Suppressor macrophage treated with lipopolysaccharide for 4 hours (primary cell): ENCODE measurements at places on chromosomes 5 and 9.

- peak; percentile 45 for DNase-seq
Measured at GRCh38 chr5:150092159-150092787, 5.9 kb upstream of the CSF1R start.

DNA sequence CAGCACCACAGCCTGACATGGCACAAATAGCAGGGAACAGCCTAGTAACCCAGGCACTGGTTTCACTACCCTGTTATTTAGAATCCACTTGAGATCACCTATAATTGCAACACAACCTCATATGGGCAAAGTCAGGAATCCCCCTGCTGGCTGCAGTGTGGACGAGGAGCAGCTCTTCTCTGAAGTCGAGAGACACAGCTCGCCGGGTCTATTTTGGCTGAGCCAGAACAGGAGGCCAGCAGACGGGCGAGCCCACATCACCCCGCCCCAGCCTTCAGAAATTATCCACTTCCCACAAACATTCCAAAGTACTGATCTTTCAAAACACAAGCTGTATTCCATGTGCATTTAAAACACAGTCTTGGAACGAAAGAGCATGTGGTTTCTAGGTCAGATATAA is 179.0 kb downstream of the ROR2 start:
- peak; percentile 46 for DNase-seq

- DNase-seq: no peak
Measured at GRCh38 chr9:83477120-83477519, 61.1 kb downstream of the FRMD3 start.

GRCh38 chr5:79595086-79595485 is 17.2 kb upstream of the TENT2 start:
- DNase-seq: no peak

DNA sequence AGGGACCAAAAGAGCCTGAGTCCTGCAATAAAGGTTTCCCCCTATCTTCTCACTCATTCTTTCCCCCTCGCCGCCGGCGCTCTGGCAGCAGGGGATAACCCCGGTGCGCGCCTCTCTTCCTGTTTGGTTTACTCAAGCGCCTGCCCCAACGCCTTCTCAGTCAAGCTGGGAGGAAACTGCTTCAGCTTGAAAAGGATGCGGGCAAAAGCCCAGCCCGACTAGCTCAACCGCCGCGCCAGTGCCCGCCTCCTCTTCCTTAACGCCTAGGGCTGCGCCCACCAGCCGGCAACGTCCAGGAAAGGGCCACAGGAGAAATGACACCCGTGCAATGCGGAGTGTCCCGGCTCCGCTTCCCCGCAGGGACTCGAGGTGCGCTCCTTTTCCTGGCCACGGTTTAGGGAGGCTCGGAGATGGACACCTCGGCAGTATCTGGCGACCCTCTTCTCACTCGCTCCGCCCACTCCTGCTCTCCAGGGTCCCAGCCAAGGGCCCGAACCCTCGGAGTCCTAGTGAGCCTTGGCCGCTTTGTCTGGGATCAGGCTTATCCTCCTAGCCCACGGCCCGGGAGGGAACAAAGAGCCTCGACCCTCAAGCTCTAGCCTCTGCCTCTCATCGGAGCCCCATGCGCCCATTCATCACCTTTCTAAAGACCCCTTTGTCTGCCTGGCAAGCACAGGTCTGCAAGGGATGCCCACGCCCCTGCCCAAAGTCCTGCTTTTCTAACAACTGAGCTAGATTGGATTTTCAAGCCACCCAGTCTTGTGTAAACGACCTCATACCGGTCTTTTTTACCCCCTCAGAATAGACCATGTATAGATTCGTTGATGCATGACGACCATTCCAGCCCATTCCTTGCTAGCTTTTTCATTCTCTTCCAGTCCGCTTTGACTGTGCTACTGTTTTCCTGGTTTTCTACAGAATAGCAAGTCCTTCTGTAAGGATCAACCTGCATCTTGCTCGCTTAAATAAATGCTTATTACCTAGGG is 2.0 kb downstream of the ST8SIA4 start:
- peak; percentile 94 for DNase-seq

- peak; percentile 92 for DNase-seq
Measured at GRCh38 chr5:39424736-39425637, at the start of gene DAB2. DAB2 (minus strand) TSS chr5:39424980; CDS start chr5:39394320, 30,660 bp downstream.

GRCh38 chr5:74516211-74516636 is 124.3 kb downstream of the ENC1 start:
- no peak for DNase-seq

DNA sequence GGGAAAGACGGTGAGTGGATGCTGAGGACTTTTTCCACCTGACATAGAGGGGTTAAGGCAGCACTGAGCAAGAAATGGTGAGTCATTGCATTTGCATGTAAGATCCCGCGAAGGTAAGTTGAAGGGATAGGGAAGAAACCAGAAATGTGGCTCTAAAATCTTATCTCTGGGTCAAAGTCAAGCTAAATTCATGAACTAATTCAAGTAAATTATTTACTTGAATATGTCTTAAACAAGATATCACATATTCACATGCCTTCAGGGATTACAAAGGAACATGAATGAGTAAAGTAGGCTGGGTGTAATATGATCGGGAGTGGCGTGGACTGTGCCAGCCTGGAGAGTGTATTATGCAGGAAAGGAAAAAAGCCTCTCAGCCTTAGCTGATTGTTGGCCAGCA is 74.4 kb upstream of the EQTN start:
- DNase-seq: no peak

GRCh38 chr5:91118354-91118753 is 264.8 kb downstream of the ARRDC3 start:
- no peak for DNase-seq

- no peak for DNase-seq
Measured at GRCh38 chr5:98105681-98106080, 667.8 kb upstream of the RGMB start.

DNA sequence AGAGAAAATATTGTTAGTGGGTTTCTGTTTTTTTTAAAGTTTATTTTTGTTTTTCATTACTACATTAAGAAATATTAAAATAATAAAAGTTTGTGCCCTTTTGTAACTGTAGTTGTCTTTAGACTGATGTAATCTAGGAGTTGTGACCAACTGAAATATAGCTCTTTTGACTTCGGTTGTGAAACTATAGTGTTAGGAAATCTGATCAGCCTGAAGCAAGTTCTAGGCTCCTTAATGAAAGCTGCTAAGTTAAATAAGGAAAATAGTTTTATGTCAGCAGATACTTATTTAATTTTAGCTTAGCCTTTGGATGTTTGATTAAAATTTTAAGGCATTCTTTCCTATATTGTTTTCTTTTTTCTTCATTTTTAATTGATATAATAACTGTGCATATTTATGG is 14.2 kb downstream of the AP3S1 start:
- DNase-seq: peak; percentile 54

GRCh38 chr9:84698323-84698722 is 28.8 kb downstream of the NTRK2 start:
- no peak for DNase-seq

GRCh38 chr9:32350682-32351081 is 33.8 kb upstream of the ACO1 start:
- peak; percentile 54 for DNase-seq

DNA sequence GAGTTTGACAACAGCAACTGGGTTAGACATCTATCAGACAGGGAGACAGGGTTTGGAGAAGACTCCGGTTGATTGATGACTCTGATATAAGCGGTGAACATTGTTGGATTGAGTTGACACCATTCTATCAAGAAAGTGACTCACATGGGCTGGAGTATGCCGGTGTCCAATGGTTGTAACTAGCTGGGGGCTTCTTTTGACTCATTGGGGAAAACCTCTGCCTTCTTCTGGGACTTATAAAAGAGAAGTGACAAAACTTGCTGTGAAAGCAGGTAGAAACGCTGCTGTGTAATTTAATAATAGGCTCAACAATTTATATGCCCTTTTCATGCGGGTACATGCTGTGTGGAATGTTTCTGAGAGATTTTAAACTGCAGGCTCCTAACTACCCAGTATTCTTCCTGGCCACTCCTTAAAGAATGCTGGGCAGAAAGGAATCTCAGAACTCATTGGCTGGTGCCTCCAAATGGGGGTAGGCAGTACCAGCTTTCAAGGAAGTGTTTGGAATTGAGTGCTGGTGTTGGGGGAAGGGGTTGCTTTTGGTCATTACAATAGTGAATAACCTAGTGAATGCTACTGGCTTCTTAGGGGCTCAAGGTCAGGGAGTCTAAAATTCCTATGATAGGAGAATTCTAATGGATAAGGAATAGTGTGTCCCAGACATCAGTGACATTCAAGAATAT is 43.9 kb downstream of the FYB1 start:
- DNase-seq: peak; percentile 50

- DNase-seq: peak; percentile 76
Measured at GRCh38 chr9:75866273-75866871, 24.1 kb upstream of the PCSK5 start.
